ENCODE measurements at places on chromosomes 12 and 14.

DNA sequence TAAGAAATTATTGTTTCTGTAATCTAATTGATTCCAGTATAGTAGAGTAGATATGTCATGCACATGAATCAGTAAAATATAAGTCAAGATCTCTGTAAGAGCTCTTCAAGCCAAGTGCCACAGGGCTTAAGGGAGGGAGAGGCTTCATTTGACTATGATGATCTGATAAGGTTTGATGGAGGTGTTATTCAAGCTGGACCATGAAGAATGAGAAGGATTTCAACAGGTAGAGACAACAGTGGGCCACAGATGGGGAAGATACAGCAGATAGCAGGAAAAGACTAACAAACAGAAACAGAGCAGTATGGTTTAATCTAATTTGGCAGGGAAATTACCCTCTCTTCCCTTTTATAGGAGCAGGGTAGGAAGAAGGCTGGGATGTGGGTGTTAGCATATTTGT, 40.6 kb upstream of the FKBP4 start:
- no peak for DNase-seq

DNA sequence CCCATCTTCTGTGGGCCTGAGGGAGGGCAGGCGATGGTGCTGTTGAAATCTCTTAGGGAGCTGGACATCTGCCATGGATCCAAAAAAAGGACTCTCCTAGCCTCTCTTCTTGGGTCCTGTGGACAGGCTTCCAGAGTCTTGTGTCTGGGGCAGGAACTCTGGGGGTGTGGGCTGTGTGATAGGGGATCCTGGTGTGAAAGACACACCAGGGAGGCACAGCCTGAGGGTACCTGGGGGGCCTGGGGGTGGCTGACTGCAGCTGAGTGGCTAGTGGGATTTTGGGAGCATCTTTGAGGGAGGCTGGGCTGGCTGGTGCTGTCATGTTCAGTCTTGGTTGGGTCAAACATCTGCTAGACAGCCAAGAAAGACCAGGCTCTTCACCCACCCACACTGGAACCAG, 1.8 kb upstream of the KRT83 start:
- no peak for DNase-seq

DNA sequence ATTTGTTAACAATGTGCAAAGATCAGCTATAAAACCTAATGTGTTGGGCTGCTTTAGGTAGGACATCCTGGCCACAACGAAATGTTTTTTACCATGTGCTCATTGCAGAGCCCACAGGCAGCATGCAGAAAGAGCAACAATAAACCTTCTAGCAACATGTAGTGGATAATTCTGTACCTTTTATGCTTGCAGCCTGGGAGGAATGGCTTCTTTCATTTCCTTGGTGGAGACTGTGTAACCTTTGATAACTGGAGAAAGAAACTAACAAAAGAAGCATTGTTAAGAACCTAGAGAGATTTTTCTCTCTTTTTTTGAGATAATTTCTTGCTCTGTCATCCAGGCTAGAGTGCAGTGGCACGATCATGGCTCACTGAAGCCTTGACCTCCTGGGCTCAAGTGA, 225.5 kb upstream of the PRICKLE1 start:
- no peak for DNase-seq

DNA sequence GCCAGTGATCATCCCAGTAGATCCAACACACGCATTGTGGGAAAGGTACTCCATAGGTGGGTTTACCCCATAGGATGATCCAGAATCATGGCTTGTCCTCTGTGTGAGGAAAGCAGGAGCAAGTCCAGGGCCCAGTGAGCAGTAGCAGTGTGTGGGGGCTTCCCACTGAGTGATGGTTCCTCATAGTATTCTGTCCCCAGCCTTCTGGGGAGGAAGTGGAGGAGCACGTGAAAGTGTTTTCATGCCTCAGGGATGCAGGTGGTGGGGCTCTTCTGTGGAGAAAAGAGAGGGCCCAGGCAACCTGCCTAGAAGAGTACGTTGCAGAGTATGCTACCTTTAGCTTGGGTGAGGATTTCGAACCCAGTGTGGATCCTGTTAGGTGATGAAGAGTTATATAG, 56.5 kb downstream of the SUSD6 start:
- DNase-seq: no peak

DNA sequence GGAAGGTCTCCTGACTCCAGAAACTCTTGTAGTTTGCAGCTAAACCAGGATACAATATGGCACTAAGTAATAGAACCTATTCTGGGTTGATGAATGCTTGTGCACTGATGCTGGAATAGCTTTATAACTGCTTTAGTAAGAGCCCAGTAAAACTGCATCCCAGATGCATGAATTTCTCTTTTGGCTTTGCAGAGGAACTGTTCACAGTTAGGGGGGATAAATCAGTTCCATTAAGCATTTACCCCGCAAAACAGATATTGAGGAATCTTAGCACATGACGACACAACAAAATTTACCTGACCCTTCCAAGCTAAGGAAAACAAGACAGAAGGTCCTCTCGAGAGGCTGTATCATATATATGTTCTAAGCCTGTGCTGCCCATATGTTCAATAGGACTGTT, 457.4 kb downstream of the FOXG1 start:
- DNase-seq: no peak

DNA sequence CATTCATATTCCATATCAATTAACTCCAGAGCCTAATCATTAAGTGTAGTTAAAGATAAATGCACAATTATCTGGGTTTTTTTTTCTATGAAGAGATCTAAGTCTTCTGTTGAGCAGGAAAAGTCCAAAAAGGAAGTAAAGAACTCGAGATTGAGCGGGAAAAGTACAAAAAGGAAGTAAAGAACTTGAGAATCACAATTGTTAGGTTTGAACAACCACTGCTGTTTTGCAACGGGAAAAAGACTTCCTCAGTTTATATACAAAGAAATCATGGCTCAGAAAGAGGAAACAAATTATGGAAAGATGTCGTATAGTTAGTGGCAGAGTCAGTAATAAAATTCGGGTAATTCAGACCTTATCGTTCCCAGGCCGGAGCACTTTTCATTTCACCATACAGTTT, 63.3 kb downstream of the PPP1R12A start:
- no peak for DNase-seq

GRCh38 chr12:122982963-122983788, 2.7 kb downstream of the ARL6IP4 start:
- no peak for DNase-seq

DNA sequence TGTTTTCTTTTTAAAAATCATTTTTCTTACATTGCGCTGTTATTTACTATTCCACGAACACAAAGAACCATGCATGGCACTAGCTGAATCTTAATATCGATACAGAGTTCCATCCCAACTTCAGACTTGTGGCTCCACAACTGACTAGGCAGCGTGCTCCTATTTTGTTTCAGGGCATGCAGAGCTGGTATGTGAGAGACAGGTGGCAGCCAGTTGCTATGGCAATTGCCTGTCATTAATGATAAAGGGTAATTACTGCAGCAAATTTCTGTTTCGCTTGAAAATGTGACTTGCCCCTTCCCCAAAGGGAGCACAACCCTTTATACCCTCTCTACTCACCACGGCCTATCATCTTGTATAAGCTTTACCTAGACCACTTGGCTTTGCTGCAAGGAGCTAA, 113.1 kb upstream of the G2E3 start:
- no peak for DNase-seq

GRCh38 chr14:59046746-59047145, 141.7 kb upstream of the DAAM1 start:
- DNase-seq: no peak

GRCh38 chr14:69620981-69621380, 9.6 kb downstream of the SUSD6 start:
- DNase-seq: no peak

- DNase-seq: peak; percentile 20
Observed at GRCh38 chr14:59126714-59127436, 61.6 kb upstream of the DAAM1 start.

DNA sequence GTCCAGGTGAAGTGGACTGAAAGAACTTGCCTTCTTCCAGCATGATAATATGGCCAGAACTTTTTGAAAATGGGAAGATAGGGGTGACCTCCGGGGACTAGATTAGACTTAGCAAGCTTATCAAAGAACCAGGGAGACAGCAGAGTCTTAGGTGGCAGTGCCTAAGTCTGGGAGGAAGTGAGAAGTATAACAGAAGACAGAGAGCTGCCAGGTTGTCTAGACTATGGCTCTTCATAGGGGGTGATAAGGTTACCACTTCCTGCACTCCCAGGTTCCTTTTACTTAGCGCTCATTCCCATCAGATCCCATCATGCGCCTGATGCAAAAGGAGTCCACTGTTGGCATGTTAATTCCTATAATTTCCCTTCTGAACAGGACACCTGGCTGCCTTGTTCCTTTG, 69.9 kb downstream of the PLXNC1 start:
- DNase-seq: no peak

- DNase-seq: no peak
Observed at GRCh38 chr12:20442322-20442721, 74.0 kb downstream of the PDE3A start.

- DNase-seq: peak; percentile 34
Observed at GRCh38 chr12:81167694-81168093, 89.8 kb downstream of the ACSS3 start.

DNA sequence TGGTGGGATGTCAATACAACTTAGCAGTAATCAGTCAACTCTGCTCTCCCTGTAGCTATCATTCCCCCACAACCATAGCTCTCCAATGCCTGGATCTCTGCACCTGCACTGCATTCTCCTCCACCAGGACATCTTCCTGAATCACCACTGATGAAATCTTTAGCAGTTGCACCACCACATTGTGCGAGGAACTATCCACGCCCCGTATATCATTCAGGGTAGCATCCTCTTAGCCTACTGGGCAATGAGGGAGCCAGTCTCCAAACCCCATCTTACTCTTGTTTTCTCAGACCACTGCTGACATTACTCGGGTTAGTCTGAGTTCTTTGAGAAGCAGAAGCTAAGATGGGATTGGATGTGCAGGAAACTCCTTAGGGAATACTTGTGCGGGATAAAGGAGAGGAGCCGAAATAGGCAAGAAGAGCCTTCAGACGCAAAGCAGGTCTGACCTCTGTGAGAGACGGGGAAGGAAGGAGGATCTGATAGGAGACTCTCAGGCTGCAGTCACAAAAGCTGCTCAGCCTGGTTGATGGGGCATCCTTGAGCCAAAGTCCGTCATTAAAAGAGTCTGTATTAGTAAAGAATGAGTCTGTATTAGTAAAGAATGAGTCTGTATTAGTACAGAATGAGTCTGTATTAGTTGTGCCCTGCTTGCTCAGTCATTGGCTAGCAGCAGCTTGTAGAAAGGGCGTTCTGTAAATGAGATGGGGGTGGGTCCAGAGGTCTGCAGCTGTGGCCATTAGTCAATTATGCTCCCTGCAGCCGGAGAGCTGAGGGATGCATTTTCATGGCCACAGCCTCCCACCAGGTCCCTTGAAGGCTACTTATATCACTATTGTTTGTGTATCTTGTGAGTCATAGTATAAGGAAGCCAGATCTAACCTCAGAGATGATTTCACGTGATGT, 49.6 kb upstream of the RASSF3 start:
- DNase-seq: peak; percentile 60

DNA sequence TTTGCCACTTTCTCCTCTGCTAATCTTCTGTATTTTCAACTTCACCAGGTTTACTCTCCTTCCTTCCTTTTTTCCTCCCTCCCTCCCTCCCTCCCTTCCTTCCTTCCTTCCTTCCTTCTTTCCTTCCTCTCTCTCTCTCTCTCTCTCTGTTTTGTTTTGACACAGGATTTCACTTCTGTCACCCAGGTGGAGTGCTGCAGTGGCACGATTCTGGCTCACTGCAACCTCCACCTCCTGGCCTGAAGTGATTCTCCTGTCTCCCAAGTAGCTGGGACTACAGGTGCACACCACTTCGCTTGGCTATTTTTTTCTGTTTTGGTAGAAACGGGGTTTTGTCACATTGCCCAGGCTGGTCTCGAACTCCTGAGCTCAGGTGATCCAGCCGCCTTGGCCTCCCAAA, 181.2 kb upstream of the BTG1 start:
- DNase-seq: no peak

GRCh38 chr14:65329911-65330310, 82.6 kb upstream of the FUT8 start:
- DNase-seq: no peak

GRCh38 chr14:29716150-29716549, 211.5 kb downstream of the PRKD1 start:
- no peak for DNase-seq

- DNase-seq: no peak
Observed at GRCh38 chr12:59131462-59131861, 211.2 kb upstream of the LRIG3 start.
